ENCODE measurements at places on chromosomes 3 and 15.

DNA sequence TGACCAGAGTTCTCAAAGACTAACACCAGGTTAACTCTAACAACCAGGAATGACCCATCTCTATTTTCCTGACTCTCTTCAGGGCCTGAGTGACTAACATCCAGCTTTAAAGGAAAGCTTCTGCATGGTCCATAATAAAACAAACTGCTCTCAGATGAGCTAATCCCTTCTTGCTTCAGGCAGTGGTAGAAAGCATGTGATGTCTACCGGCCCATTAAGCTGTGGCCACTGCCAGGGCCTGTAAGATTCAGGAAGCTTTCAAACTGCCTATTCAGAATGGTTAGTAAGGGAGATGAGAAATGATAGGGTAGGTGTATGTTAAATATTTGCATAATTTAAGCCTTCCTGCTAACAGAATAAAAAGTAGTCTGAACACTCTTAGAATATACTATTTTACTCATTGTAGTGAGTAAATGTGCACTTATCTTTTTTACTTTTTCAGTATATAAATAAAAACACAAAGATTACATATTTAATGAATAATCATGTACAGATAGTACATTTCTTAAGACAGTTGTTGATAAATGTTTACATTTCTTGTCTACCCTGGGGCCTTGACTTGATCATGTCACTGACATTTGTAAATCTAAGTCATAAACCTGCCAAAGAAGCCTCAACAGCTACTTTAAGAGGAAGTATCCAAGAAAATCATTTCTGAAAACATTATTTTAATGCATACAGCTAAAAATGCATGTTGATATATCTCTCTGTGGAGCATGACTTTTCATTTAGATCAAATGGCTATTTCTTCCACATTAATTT, 222.0 kb downstream of the MCTP2 start:
- DNase-seq, result no peak

- DNase-seq, result no peak
Observed at GRCh38 chr3:27596921-27597320, 112.7 kb upstream of the SLC4A7 start.

- no peak for DNase-seq
Observed at GRCh38 chr3:97530691-97531090, 233.9 kb upstream of the ARL6 start.

- DNase-seq, result no peak
Observed at GRCh38 chr15:60326343-60326742, 71.4 kb downstream of the ANXA2 start.

- no peak for DNase-seq
Observed at GRCh38 chr3:127543441-127543840, 47.1 kb downstream of the TPRA1 start.

DNA sequence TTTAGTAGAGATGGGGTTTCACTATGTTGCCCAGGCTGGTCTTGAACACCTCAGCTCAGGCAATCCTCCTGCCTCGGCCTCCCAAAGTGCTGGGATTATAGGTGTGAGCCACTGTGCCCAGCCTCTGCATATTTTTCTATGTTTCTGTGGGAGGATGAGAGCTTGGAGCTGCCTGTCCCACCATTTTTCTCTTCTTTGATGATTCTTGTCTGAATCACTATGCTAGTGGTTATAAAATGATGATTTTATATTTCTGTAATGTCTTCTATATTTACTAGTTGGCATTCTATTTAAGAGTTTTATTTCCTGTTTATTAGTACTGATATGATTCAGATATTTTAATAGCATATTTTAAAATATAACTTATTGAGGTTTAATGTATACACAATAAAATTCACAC, 69.7 kb downstream of the CHCHD6 start:
- DNase-seq, result no peak
